CD4-positive, alpha-beta T cell treated with Interleukin-4 for 1 hour (primary cell): ENCODE measurements at places on chromosomes 2 and 18.

- DNase-seq: no peak
These were observed 243.8 kb upstream of the LRATD1 start for GRCh38 chr2:14388724-14389123.

GRCh38 chr2:37457401-37457901, 113.0 kb downstream of the QPCT start:
- DNase-seq: no peak

DNA sequence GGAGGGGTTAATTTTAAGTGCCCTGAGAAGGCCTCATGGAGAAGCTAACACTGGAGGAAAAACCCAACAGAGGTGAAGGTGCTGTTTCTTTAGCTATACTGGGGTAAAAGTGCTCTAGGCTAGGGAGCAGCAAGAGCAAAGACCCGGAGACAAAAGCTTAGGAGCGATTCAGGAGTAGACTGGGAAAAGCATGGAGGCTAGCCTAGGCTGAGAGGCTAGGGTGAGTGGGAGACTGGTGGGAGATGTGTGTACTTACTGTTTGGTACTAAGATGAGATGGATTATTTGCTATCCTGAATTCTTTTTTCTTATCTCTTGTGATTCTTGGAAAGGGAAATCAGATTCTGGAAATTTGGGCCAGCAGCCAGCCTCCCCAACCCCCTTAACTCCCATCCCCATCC, 2.0 kb downstream of the GIGYF2 start:
- DNase-seq: no peak

- no peak for DNase-seq
These were observed 265.9 kb upstream of the SALL3 start for GRCh38 chr18:78713726-78714125.

DNA sequence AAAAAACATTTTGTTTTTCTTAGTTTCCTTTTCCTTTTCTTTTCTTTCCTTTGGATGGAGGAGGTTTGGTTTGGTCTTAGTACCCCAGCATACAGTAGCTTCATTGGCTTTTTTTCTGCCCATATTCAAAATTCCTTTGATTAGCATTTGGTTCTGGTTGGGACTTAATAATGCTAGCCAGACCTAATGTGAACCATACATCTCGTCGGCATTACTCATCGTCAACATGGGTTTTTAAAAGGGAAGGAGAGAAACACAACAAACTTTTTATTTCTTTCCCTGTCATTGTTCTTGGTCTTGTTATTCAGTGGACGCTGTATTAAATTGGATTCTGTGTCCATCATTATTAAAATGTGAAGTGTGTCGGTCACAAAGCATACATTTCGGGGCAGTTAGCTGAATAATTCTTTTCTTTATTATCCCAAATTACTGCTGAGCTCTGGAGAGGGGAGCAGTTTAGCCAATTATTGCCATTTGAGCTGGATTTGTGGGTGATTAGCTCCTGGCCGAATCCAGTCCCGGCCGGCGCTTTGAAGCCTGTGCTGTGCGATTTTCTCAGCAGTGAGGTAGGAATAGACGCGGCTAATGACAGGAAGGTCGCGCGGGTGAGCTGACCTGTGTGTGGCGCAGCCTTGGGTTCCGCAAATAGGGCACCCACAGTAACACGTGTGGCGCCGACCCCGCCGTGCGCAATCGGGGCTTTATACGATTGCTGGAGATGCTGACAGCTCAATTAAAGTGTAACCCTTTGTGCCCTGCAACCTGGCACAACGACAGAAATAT, 303.3 kb downstream of the GBX2 start:
- no peak for DNase-seq

DNA sequence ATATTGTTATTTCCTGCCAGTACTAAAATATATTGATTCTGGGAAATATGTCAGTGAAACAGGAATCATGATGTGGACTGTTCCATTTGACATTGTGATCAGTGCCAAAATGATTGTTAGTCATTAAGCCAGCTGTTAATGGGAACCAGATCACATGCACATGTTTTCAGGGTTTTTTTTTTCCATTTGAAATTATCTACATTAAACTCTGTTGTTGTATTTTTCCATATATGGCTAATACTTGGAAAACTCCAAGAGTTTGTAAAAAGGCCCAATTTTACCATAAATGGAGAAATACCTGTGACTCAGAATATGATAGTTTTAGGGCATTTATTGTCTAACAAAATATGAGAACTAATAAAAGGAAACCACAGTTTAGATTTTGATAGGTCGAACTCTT, 13.4 kb downstream of the ITGAV start:
- DNase-seq: no peak

- no peak for DNase-seq
These were observed 42.4 kb downstream of the TMEM18 start for GRCh38 chr2:634636-635388.

DNA sequence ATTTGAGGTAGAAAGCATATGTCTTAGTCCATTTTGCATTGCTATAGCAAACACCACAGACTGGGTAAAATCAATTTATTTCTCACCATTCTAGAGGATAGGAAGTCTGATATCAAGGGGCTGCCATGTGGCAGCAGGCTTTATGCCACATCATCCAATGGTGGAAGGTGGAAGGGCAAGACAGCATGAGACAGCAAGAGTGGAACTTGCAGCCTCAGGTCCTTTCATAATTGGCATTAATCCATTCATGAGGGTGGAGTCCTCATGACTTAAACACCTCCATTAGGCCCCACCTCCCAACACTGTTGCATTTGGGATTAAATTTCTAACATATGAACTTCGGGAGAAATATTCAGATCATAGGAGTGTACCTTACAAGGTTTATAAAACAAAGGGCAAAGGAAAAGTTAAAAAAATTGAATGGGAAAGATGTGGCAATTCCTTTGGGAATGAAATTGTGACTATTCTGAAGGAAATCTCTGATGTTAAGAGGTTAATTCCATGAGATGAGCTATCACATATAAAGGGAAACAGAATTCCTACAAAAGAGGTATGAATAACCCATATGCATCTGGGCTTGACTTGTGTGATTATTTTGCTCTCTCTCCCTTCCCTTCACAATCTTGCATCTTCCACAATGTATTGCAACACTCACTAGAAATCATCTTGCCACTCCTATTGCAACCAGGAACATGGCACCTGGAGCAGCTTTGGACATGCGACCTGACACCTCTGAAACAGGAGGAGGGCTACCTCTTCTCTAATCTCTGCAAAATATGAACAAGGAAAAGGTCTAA, 507.8 kb downstream of the EPHA4 start:
- no peak for DNase-seq

- no peak for DNase-seq
These were observed 64.3 kb upstream of the TTN start for GRCh38 chr2:178871536-178871935.

GRCh38 chr2:156748221-156748620, 312.0 kb downstream of the GPD2 start:
- no peak for DNase-seq

DNA sequence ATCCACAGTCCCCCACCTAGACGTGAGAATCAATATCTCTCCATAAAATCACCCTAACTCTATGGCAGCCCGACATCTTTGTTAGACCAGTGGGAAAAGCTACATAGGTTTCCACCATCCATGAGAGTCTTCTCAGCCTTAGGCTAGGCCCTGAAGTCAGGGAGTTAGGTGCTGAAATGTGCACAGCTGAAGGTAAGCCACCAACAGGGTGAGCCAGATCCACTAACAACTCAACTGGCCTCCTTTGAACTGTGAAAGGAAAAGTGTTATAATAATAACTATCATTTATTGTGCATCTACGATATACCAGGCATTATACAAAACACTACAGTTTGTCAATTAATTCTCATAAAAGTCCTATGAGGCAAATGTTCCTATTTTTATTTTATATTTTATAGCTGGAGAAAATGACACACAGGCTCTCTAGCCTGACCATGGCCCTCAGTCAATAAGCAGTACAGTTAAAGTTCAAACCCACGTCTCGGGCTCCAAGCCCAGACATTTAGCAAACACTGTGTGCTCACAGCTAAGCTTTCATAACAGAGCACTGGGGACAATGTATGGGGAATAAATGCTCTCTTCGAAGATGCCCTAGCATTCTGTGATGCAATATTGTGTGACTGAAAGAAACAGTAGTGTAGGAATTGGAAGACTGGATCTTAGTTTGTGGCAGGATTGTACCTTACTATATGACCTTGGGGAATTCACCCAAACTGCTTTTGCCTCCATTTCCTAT, 11.2 kb upstream of the CYP27C1 start:
- no peak for DNase-seq

DNA sequence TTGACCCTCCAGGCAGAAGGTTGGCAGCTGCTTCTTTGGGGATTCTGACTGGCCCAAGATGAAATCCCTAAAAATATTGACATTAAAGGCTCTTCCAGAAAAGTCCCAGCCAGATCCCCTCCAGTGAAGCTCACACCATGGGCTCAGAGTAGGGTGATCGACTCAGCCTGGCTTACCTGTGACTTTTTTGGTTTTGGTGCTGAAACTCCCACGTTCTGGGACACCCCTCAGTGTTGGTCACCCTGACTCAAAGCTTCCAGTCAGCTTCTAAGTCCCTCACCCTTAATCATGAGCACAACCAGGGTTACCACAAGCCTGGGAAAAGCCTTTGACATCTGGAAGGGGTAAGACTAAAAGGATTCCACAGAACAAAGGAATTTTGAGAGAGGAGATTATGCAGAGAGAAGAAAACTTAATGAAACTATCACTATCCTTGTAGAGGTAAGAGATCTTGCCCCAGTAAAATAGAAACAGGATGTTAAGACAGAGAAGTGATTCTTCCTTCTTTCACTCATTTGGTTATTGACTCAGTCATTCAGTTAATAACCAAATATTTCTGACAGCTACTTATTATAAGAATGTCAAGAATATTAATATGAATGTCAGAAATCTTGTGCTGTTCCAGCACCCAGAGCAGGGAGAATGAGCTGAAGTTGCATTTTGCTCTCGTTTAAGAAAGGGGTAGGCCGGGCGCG, 66.8 kb upstream of the SEC11C start:
- DNase-seq: no peak

GRCh38 chr2:26809876-26810577, 24.2 kb downstream of the CENPA start:
- DNase-seq: no peak

- DNase-seq: no peak
These were observed 174.8 kb downstream of the TWIST2 start for GRCh38 chr2:239022437-239023260.

GRCh38 chr2:127877626-127878025, 8.1 kb downstream of the AMMECR1L start:
- DNase-seq: no peak

- no peak for DNase-seq
These were observed 57.9 kb downstream of the BAZ2B start for GRCh38 chr2:159558479-159558878.

DNA sequence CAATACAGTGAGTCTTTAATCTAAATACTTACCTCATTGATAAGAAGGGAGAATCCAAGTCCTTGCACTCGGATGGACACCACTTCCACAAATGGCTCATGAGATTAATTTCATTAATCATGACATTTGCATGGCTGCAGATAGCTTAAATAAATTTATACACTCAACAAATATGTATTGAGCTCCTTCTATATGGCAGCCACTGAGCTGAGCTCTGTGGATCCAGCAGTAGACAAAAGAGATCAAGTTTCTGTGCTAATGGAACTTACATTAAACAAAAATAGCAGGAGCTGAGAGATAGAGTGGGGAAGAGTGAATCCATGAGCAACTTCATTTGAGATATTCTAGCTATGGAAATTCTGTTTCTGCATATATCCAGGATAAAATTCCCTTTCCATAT, 44.4 kb downstream of the RAB27B start:
- DNase-seq: no peak

- no peak for DNase-seq
These were observed 140.3 kb downstream of the KLHL29 start for GRCh38 chr2:23525137-23525765.

GRCh38 chr18:22816266-22817176, 116.6 kb upstream of the RBBP8 start:
- DNase-seq: no peak

DNA sequence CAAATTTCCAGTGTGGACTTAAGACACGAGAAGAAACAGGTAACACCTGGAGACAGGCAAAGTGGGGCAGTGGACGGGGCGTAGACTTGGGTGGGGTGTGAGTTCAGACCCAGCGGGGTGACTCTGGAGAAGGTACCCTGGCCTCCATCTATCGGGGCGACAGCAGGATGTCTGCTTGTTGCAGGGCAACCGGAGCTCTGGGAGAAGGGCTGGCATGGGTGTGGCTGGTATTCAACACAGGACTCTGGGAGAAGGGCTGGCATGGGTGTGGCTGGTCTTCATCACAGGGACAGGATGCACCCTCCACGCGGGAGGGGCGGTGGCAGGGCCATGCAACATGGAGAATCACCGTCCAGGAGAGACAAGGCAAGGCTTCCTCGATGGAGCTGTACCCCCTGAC, 198.5 kb downstream of the HDAC4 start:
- peak; percentile 9 for DNase-seq

DNA sequence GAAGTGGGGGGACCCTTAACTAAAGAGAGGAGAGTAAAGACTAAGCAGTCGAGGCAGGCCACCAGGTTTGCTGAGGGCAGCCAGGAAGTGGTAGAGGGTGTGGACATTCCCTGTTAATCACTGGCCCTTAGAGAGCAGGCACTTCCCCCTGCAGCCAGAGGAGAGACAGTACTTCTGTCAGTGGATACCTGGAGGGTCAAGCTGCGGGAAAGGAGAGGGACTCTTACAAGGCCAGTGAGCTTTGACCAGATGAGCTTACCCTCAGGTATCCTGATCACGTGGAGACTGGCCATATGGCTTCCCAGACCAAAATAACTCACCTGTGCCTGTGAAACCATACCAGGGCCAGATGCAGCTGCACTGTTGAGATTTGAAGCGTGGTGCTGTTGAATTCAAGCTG, 28.6 kb downstream of the ITGA6 start:
- no peak for DNase-seq

GRCh38 chr2:69358914-69359313, 28.1 kb downstream of the GFPT1 start:
- DNase-seq: no peak

DNA sequence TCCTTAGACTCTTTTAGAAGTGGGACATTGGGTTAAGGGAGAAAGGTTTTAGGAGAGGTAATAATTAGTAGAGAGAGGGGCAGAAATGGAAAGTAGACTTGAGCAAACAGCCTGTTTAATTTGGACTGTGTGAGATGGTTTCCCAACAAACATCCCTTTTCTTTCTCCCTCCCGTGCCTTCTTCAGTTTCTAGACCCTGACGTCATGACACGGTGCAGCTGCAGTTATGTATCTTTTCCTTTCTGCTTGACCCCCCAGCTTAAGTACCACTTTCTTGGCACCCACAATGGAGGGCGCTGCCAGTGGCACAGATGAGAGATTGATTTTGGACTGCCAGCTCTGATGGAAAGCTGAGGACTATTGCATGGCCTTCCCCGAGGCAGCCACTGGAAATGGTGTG, 86.9 kb upstream of the FAM136A start:
- DNase-seq: no peak

DNA sequence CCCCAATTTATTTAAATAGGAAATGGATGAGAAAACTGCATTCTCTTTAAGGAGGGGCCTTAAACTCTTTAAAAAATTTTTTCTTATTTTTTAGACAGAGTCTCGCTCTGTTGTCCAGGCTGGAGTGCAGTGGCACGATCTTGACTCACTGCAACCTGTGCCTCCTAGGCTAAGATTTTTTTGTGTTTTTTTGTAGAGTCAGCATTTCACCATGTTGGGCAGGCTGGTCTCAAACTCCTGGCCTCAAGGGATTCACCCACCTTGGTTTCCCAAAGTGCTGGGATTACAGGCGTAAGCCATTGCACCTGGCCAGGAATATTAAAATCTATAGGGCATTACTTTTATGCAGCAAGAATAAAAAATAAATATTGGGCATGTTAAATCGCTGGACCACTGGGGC, 56.0 kb downstream of the GALR1 start:
- DNase-seq: no peak
